ENCODE measurements at places on chromosomes 5 and 9. TPM values are rescaled to one million over a fixed set of nuclear protein-coding genes. Genes with fewer than 3 reads are reported as not detected.

- DNase-seq = peak; percentile 8
Measured at GRCh38 chr5:79829260-79829659, 139.6 kb downstream of the CMYA5 start.

DNA sequence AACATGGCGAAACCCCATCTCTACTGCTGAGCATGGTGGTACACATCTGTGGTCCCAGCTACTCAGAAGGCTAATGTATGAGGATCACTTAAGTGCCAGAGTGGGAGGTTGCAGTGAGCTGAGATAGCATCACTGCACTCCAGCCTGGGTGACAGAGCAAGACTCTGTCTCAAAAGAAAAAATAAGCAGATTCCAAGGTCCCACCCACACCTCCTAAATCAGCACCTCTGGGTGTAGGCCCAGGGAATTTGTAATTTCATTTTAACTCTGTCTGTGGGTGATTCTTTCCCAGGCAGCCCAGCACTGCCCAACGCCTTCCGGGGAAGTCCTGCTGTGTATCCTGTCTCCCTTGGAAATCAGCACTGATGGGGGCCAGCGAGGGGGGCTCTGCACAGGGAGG is 12.5 kb downstream of the CAMK2A start:
- no peak for DNase-seq

GRCh38 chr5:159854916-159855315 is 61.4 kb upstream of the ADRA1B start:
- no peak for DNase-seq

- peak; percentile 83 for DNase-seq
Measured at GRCh38 chr5:150458802-150459557, 9.4 kb upstream of the RPS14 start.

DNA sequence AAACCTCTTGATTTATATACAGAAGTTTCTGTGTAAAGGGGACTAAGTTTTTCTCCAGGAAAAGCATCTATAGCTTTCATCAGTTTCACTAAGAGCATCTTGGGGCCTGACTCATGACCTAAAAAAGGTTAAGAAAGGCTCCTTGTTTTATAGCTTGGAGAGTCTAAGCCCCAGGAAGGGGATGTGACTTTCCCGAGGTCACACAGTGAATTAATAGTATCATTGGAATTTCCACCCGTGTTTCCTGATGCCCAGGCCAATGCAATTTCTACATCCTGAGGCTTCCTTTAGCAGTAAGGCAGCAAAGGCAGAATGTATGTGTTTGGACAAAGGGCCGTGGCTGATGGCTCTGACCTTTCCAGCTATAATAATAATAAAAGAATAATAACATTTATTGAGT is 8.6 kb downstream of the MORN5 start:
- DNase-seq = no peak

DNA sequence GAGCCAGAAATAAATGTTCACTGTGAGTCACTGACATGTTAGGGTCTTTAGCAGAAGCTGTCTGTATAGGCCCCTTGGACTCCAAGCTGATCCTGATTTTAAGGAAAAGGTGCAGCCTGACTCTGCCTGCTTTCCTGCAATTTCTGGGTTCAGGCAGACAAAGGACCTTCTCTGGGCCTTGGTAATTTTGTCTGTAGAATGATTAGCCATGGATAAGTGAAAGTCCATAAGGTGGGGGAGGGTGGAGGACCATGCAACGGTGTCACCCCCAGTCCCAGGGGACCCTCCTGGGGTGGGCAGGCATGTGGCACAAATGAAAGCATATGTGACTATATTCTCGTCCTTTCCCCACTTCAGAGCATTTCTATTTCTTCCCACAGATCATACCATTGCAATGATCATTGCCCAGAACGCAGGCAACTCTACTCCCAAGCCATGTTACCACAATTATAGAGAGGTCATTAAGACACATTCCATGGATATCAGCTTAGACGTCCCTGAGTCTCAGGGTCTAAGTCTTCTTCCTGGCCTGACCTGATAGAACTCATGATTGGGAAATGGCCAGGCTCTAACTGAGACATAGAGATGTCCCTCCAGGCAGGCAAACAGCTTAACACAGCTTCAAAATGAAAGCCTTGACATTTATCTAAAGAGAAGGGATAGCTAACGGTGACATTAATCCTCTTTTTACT is 157.9 kb upstream of the ALDH1B1 start:
- DNase-seq = no peak

DNA sequence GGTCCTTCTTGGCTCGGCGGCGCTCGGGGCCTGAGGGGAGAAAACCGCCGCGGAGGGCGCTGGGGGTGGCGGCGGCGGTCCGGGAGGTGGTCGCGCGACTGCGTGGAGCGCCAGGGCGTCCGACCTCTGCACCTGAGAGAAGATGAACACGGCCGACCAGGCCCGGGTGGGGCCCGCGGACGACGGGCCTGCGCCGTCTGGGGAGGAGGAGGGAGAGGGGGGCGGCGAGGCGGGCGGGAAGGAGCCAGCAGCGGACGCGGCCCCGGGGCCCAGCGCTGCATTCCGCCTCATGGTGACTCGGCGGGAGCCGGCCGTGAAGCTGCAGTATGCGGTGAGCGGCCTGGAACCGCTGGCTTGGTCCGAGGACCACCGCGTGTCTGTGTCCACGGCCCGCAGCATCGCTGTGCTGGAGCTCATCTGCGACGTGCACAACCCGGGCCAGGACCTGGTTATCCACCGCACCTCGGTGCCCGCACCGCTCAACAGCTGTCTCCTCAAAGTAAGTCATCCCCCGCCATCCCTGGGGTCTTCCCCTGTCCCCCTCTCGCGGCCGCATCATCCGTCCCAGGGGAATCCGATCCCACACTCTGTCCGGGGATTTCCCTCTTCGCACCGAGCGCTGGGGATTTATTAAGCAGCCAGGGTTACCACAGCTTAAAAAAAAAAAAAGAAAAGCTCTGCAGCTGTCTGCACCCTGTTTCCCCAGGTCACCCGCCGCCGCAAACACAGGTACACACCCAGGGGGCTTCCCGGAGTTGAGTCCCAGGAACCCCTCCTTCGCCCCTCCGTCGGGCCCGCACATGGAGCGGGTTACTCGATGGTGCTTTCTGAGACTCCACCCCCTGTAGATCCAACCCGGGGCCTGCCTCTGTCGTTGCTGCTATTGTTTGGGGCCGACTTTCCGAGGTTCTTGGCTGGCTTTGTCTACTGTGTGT is at the start of gene GTF3C4:
TSS of gene GTF3C4 (plus strand) at position 8 of the 935 bp plus-strand sequence. CDS start at position 143, 135 bp downstream.
- DNase-seq = no peak

GRCh38 chr9:69195668-69196067 is 21.6 kb downstream of the TJP2 start:
- peak; percentile 67 for DNase-seq

GRCh38 chr9:121783111-121783510 is 131.7 kb downstream of the DAB2IP start:
- no peak for DNase-seq

DNA sequence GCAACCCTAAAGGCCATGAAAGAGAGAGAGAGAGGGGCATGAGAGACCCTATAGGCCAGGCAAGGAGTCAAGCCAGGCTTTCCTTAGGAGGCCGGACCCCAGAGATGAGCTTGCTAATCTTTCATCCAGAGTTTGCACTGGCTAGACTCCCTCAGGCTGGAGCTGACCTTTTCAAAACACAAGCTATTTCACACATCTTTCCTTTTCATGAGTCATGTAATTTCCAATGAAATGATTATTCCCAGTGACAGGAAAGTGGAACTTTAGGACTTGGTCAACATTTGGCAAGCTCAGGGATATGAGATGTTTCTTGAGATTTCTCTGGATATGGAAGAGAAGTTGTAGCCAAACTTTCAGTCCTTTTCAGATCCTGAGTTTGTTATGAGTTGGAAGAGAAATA is 117.7 kb downstream of the TARS1 start:
- no peak for DNase-seq

DNA sequence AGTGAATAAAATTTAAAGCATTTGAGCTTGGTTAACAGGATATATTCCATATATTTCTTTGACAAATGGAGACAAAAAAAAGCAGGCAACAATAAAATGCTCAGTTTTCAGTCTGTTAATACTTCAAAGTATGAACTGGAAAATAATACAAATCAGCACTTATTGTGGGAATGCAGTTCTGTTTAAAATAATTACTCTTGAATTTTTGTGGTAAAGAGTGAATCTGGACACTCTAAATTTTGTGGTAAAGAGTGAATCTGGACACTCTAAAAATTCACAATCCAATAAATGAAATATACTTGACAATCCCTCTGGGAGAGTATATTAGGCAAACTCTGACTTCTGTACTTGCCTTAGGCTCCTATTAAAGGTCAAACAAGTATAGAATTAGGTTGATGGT is 141.9 kb upstream of the RASA1 start:
- no peak for DNase-seq

GRCh38 chr5:10583663-10584572 is 20.0 kb downstream of the ANKRD33B start:
- DNase-seq = no peak

- DNase-seq = no peak
Measured at GRCh38 chr9:14175778-14176177, 138.2 kb downstream of the NFIB start.

DNA sequence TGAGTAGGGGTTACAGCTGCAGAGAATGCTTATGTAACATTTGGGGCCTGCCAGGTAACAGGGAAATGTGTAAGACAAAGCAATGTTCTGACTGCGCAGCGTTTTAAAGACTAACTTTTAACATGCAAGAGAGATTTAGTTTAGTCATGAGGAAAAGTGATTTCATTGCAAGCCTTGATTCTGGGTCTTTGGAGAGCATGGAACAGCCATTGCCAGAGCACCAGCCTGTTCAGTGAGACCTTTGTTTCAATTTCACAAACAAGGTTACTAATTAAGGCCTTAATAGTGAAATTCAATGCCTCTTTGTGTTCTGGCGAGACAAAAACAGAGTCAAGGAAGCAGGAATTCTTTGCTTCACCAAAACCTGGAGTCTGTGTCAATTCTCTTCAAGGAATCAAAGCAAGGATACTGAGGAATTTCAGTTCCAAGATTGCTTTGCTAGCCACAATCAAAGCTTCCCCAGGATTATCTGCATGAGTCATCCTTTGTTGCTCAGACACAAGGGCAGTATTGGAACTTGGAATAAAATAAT is 14.4 kb downstream of the CKMT2 start:
- no peak for DNase-seq

- no peak for DNase-seq
Measured at GRCh38 chr9:107720501-107720900, 230.9 kb upstream of the KLF4 start.

DNA sequence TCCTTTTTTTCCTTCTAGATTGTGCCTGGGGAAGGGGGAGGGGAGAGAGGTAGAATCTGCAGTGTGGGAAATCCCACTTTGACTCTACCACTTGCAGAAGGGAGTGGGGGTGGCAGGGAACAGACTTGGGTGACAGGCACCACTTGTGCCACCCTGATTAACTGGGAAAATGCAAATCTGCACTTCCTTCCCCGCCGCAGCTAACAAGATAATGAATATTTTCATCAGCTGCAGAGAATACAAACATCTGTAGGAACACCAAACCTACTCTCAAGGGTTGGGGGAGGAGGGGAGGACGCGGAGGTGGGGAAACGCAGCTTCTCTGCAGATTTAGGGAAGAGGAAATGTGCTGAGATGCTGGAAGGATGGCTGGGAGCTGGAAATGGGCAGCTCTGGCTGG is 73.5 kb downstream of the TRIM32 start:
- no peak for DNase-seq

GRCh38 chr5:58999804-59000203 is 416.9 kb downstream of the RAB3C start:
- DNase-seq = no peak

DNA sequence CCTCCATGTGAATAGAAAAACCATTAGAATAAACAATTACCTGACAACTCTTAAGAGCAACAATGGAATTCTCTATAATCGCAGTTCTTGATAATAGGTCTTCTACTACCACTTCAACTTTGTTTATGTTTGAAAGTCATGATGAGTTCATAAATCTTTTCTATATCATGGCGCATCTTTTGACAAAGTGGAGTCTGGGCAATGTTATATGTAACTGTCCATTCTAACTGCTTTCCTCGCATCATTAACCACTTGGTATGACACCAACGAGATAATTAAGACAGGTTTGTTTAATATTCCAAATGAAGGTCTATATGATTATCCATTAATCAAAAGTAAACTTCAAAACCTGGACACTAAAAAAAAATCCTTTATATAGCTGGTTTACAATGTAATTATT is 272.0 kb downstream of the DENND1A start:
- DNase-seq = no peak

DNA sequence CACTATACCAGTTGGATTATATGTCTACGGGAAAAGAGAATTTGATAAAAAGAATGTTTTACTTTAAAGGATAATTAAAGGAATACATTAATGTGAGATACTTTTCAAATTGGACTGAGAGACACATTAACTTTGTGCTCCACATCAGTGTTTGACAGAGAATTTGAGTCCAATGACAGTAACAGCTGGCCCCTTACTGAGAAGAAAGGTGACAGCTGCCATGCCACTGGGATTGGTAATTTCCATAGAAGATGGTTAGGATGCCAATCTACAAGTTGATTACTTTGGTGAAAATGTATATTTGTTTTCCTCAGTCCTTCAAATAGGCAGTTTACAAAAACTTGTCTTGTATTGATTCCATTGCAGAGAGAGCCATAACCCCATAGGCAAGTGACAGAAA is 578.4 kb downstream of the SLCO4C1 start:
- DNase-seq = no peak

DNA sequence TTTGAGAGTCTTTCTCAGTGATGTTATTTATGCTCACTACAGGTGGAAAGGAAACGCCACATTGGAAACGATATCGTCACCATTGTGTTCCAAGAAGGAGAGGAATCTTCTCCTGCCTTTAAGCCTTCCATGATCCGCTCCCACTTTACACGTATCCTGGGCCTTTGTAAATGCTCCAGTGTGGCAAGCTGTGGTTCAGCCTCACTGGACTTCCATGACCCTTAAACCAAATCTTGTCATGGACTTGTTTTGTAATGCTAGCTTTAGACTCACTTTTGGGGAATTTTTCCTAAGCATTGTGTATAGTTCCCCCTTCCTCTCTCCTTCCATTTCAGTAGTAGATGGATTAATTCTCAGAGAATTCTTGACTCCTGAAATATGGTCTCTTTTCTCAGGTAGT is 60.9 kb upstream of the SLC2A8 start:
- no peak for DNase-seq

GRCh38 chr9:135822374-135822755 is 85.0 kb downstream of the CAMSAP1 start:
- DNase-seq = no peak

DNA sequence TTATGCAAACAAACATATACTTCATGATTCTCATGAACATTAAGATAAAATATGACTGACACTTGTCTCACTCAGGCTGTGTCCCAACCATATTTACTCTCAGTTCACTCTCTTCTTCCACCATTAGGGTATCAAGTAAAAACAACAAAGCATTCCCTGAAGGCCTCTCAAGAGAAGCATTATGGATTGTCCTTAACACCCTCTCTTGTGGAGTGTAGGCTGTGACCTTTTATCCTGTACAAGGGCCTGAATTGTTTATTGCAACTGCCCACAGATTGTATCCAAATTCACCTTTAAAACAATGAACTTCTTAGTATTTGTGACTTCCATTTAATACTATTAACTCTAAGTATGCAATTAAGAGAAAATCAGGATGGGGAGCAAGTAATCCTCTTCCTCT is 78.1 kb downstream of the RICTOR start:
- no peak for DNase-seq

GRCh38 chr5:7146886-7147285 is 249.1 kb upstream of the ADCY2 start:
- DNase-seq = no peak

GRCh38 chr5:159424123-159424522 is 93.8 kb upstream of the IL12B start:
- no peak for DNase-seq

F2RL2 gene
- 0.42 TPM for total RNA-seq

STC2 gene
- total RNA-seq = not detected

DPYSL3 gene
- total RNA-seq = 2.6 TPM

RLN1 gene
- not detected for total RNA-seq

SPATA6L gene
- total RNA-seq = 4.0 TPM

CAMK2A gene
- 0.26 TPM for total RNA-seq

All from right lobe of liver (tissue), 6 donors.